Smooth muscle cell of trachea (primary cell): ENCODE measurements at places on chromosomes 6 and 20. TPM values are rescaled to one million over a fixed set of nuclear protein-coding genes. Genes with fewer than 3 reads are reported as not detected.

The HLA-DQB1 gene
- total RNA-seq = not detected in 2 replicates

The FNDC11 gene
- 1.8 and 2.3 TPM in 2 replicates for total RNA-seq

The STMND1 gene
- not detected in 2 replicates for total RNA-seq

The GJA10 gene
- not detected in 2 replicates for total RNA-seq

The HTR1B gene
- 0.15 and 0.17 TPM in 2 replicates for total RNA-seq

The CHRNA4 gene
- total RNA-seq = not detected in 2 replicates

The ZNF831 gene
- not detected in 2 replicates for total RNA-seq

The TREM2 gene
- 0.33 and 0.44 TPM in 2 replicates for total RNA-seq

The REM1 gene
- not detected in 2 replicates for total RNA-seq

The HACE1 gene
- total RNA-seq = 21.3 and 29.7 TPM in 2 replicates

The BTNL2 gene
- total RNA-seq = not detected in 2 replicates

The CCN6 gene
- total RNA-seq = not detected in 2 replicates

The SRSF12 gene
- not detected in 2 replicates for total RNA-seq

The CDYL gene
- total RNA-seq = 20.8 and 25.8 TPM in 2 replicates

The TNNC2 gene
- total RNA-seq = 1.0 and 2.2 TPM in 2 replicates

The CRISP3 gene
- not detected in 2 replicates for total RNA-seq

The C6orf58 gene
- total RNA-seq = 0.15 TPM in 1 of 2 replicates, not detected in the other

The DNAJC5 gene
- 54.8 and 77.4 TPM in 2 replicates for total RNA-seq

The SSR1 gene
- 40.4 and 132 TPM in 2 replicates for total RNA-seq

The PRDM13 gene
- total RNA-seq = not detected in 2 replicates

The LY6G6D gene
- not detected in 2 replicates for total RNA-seq

The ELOVL4 gene
- 5.6 and 8.7 TPM in 2 replicates for total RNA-seq

The SNAI1 gene
- total RNA-seq = 0.29 and 0.83 TPM in 2 replicates

The BMP7 gene
- not detected in 2 replicates for total RNA-seq

The EEF1A2 gene
- total RNA-seq = 0.87 and 8.6 TPM in 2 replicates

The IRF4 gene
- under 0.01 and 0.99 TPM in 2 replicates for total RNA-seq

The ANKRD66 gene
- total RNA-seq = not detected in 2 replicates

The ADTRP gene
- total RNA-seq = 1.0 and 2.3 TPM in 2 replicates

The FRK gene
- 1.5 and 1.7 TPM in 2 replicates for total RNA-seq

The PHACTR1 gene
- total RNA-seq = 1.5 and 2.3 TPM in 2 replicates

The WFDC5 gene
- total RNA-seq = not detected in 2 replicates

The EGFL8 gene
- total RNA-seq = 0.66 and 1.9 TPM in 2 replicates

The SIRPB1 gene
- 0.29 and 1.2 TPM in 2 replicates for total RNA-seq

The GABBR1 gene
- total RNA-seq = 15.5 and 16.3 TPM in 2 replicates

The ATP6V1G2 gene
- 5.5 and 5.7 TPM in 2 replicates for total RNA-seq

The ENPP1 gene
- total RNA-seq = 18.0 and 42.0 TPM in 2 replicates

The FAM83C gene
- total RNA-seq = not detected in 2 replicates

The SUMO4 gene
- total RNA-seq = 1.7 and 3.2 TPM in 2 replicates

The KIFC1 gene
- total RNA-seq = 1.8 and 36.2 TPM in 2 replicates

The SYTL3 gene
- 4.9 and 7.4 TPM in 2 replicates for total RNA-seq
